Hindlimb muscle (tissue), 1 donor: ENCODE measurements at places on chromosomes 1 and 21. TPM values are rescaled to one million over a fixed set of nuclear protein-coding genes. Genes with fewer than 3 reads are reported as not detected.
A peak's percentile ranks its signal among the peaks of the same experiment; 100 is the strongest.

Gene TTC22
- 0.17 TPM for polyA plus RNA-seq

- DNase-seq: no peak
Observed at GRCh38 chr1:209704584-209704983, at the start of gene HSD11B1. Gene HSD11B1, plus strand, starts transcription at chr1:209704846. Its CDS starts 97 bp downstream, at chr1:209704943.

Gene CYP4X1
- polyA plus RNA-seq: 4.1 TPM

DNA sequence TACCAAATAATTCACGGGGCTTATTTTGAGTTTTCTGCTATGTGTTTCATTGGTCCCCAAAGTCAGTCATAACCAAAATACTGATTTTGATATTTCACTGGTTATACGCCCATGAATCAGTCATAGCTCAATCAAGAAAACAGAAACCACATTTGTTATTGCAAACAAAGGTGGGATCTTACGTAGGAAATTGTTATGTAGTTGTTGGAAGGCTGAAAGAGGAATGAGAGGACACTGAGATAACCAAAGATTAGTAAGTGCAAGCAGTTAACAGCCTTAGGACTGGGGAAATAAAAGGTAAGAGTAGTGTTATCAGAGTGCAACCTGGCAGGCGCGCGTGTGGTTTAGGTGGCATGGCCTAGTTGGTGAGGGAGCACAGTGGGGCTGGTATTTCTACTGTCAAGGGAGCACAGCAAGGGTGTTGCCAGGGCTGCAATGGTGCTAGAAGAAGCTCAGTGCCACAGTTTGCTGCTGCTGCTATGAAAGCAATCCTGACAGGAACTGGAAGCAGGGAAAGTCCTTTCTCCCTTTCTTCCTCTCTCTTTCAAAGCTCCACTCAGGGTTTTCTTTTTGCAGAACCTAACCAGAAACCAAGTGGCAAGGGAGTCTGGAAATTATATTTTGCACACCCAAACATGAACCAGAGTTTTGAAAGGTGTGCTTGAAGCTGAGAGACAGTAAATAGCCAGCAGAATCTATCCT lies 33.7 kb downstream of the RTCA start:
- no peak for DNase-seq

Gene FAM72B
- polyA plus RNA-seq: 3.1 TPM

Gene MYBPHL
- 0.94 TPM for polyA plus RNA-seq

Gene TMEM269
- polyA plus RNA-seq: 0.79 TPM

GRCh38 chr1:203440771-203441170 lies 34.8 kb upstream of the PRELP start:
- DNase-seq: peak; percentile 67

Gene THEM5
- polyA plus RNA-seq: 0.37 TPM

GRCh38 chr1:28909198-28909597 lies 5.2 kb upstream of the EPB41 start:
- no peak for DNase-seq

DNA sequence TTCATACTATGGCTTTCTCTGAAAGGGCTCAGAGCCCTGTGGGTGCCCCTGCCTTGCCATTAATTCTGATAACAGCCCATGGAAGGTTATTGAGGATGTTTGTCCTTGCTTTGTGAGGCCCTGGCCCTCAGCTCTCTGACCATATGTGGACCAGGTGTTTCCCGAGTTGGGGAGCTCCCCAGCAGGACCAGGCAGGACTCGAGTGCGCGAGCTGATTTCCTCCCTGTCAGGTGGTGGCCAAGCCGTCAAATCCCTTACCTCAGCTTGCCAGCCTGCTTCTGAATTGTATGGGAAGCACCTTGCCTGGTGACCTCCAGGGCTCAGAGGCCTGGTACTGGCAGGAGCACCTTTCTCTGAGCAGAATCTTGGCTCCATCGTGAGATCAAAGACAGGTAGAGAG lies 17.9 kb upstream of the SDE2 start:
- DNase-seq: no peak

Gene RIMS3
- 0.46 TPM for polyA plus RNA-seq

GRCh38 chr1:45846931-45847330 lies 43.5 kb downstream of the MAST2 start:
- DNase-seq: no peak

DNA sequence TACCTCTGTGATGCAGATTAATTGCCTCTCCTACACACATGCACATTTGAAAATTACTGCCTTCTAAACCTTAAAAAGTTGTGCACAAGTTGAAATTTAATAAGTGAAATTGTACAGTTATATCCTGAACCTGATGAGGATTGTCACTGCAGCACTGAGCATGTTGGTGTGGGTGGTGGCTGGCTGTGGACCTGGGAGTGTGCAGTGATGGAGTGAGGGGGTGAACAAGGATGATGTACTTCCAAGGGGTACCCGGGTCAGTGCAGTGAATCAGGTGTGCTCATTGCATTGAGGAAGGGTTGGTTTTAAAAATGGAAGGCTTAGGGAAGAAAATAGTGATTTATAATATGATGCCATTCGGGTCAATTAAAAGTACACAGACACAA lies 24.1 kb downstream of the DIP2A start:
- no peak for DNase-seq

Gene KIF17
- 4.2 TPM for polyA plus RNA-seq

Gene TMIGD3
- polyA plus RNA-seq: 0.27 TPM

DNA sequence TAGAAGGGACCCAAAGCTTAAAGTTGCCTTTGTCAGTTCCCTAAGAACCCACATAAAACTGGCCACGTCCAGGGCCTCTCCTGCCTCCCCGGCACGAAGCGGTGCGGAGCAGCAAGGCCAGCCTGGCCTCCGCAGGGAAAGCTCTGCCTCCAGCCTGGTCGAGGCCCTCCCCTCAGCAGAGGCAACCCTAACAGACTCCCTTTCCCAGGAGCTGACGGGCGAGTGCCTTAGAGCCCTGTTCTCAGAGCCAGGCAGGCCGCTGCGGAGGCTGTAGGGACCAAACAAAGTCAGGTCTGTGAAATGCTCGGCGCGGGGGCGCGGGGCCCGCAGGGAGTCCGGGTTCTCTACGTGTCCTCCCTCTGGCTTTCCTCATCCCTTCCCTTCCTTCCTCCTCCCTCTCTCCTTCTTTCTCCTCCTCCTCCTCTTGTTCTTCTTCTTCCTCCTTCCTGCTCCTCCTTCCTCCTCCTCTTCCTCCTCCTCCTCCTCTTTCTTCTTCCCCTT lies 40.7 kb downstream of the RIPK4 start:
- DNase-seq: no peak

- no peak for DNase-seq
Observed at GRCh38 chr1:76110666-76111065, 36.1 kb downstream of the ST6GALNAC3 start.

- DNase-seq: no peak
Observed at GRCh38 chr1:69688193-69688592, 120.5 kb downstream of the LRRC7 start.

DNA sequence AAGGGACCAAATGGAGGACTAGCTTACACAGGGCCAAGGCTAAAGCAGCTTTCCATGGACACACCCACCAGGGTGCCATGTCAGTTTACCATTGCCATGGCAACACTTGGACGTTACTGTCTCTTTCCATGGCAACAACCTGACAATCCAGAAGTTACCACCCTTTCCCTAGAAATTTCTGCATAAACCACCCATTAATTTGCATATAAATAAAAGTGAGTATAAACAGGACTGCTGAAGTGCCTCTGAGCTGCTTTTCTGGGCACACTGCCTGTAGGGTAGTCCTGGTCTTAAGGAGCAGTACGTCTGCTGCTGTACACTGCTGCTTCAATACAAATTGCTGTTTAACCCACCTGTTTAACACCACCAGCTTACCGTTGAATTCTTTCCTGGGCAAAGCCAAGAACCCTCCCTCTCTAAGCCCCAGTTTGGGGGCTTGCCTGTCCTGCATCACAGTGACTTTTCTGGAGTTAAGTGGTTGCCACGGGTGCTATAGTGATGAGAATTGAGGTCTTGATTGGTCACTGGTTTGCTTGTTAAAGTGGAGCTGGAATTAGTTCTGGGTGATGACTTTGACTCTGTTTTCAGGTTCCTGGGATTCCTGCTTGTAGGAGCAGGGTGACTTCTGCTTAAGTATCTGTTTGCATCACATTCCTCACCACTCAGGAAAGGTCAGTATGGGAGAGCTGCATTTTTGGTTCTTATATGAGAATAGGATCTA lies 83.2 kb downstream of the CLDN17 start:
- DNase-seq: no peak

Gene COL11A1
- 16.0 TPM for polyA plus RNA-seq

DNA sequence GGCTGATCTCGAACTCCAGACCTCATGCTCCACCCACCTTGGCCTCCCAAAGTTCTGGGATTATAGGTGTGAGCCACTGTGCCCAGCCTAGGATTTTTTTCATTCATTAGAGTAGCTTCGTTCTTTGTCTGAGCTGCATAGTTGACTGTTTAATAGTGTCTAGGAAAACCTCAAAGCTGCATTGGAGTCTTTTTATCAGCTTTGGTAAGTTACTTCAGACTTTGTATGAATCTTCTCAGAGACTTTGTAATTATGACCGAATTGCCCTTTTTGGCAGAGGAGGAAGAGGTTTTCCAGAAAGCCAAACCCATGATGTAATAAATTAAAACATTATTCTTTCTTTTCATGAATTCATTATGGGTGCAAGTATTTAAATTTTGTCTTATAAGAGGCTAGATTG lies 5.1 kb downstream of the DNAJB4 start:
- DNase-seq: no peak

- no peak for DNase-seq
Observed at GRCh38 chr1:11156963-11157362, 32.2 kb upstream of the ANGPTL7 start.

Gene OR2L3
- not detected for polyA plus RNA-seq

DNA sequence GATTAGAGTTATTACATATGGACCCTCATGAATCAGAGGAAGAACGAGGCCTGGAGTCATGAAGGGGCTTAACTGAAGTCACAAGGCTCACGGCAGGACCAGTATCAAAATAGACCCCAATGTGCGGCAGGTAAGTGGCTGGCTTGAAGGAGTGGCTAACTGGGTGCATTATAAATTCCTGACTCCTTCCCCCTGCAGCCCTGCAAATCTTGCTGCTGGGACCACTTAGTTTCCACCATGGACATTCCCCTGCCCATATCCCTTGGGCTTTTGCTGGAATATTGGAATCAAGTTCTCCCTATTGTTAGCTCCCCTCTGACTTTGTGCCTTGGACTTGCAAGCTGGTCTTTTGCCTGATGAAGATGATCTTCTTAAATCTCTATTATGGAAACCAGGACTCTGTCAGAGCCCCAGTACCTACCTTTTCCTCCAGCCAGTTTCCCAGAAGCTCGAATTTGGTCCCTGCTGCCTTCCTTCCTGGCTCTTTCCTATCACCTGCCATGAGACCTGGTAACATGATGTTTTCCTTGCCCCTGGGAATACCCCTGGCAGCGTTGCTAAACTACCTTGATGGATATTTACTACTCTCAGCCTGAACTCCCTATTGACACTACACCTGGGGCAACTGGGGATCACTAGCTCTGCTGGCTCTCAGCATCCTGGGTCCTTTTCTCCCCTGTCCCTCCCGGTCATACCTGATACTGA lies 156.0 kb upstream of the JUN start:
- no peak for DNase-seq

GRCh38 chr1:181326348-181326747 lies 157.0 kb upstream of the CACNA1E start:
- DNase-seq: no peak

Gene TRAF5
- 23.1 TPM for polyA plus RNA-seq

DNA sequence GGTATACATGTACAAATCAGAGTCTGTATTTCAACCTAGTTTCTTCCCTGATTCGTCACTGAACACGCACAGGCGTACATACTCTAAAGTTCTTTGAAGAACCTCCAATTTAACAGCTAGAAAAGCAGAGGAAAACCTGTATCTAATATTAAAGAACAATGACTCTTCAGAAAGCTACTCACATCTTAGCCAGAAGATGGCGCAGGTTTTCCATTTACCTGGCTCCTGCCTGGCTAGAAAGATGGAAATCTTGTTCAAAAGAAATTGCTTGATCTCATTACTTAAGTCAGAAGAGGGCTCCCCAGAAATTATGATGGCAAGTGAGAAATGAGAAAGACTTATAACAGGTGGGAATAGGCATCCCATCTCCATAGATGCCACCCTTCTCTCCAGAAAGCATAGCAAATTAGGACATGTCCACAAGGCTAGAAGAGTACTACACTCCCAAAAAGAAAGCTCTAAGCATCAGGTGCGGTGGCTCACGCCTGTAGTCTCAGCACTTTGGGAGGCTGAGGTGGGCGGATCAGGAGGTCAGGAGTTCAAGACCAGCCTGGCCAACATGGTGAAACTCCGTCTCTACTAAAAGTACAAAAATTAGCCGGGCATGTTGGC lies 19.0 kb upstream of the L1TD1 start:
- DNase-seq: peak; percentile 58

Gene VCAM1
- polyA plus RNA-seq: 14.8 TPM

Gene AADACL3
- polyA plus RNA-seq: not detected

- no peak for DNase-seq
Observed at GRCh38 chr1:86324130-86324822, 71.8 kb downstream of the ODF2L start.

DNA sequence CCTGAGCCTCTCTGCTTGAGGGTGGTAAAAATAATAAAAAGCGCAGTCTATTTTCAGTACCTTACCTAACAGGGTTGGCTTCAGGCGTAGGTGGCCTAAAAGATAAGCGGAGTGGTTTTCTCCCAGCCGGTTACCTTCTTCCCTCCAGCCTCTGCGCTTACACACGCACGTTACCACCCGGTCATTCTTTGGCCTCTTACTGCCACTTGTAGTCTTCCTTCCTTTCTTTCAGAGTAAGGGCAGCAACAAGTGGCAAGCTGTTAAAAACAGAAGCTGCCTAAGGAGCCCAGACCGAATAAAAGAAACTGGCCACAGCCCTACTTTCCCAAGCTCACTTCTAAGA lies 35.4 kb downstream of the CLCA1 start:
- no peak for DNase-seq

DNA sequence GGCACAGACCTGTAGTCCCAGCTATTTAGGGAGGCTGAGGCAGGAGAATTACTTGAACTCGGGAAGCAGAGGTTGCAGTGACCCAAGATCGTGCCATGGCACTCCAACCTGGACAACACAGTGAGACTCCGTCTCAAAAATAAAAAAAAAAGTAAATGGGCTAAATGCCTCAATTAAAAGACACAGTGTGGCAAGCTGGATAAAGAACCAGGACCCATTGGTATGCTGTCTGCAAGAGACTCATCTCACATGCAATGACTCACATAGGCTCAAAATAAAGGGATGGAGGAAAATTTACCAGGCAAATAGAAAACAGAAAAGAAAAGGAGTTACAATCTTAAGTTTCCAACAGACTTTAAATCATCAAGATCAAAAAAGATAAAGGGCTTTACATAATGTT lies 40.3 kb downstream of the ACBD6 start:
- no peak for DNase-seq

DNA sequence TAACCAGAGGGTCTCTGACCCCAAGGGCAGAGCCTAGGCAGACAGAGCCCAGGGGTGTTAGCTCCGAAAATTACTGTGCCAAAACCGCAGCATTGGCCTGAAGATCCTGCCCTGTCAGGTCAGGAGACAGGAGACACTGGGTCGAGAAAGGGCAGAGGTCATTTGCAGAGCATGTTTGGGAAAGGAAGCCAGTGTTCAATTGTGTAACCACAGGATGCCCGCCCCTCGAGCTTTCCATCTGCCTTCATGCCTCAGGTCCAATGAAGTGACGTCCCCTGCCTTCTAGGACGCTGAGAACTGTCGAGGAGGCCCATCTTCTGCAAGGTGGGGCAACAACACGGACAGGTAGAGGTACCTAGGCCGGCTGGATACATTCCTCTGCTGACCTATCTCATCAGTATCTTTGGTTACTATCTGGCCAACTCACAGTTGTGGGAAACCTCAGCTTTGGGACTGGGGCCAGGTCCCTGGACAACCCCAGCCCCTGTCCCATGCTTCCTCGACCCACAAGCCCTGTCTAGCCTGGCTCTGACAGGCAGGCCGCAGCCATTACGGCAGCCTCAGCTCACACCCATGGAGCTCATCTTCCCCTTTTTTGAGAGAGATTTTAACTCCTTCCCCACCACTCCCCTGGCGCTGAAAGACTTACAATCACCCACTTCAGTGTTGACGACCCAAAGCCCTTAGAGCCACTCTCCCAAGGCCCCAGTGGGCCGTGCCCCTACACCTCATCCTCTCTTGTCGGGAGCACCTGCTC lies 1.3 kb downstream of the ARL8A start:
- no peak for DNase-seq
